ENCODE measurements at places on chromosomes 1 and 21.

DNA sequence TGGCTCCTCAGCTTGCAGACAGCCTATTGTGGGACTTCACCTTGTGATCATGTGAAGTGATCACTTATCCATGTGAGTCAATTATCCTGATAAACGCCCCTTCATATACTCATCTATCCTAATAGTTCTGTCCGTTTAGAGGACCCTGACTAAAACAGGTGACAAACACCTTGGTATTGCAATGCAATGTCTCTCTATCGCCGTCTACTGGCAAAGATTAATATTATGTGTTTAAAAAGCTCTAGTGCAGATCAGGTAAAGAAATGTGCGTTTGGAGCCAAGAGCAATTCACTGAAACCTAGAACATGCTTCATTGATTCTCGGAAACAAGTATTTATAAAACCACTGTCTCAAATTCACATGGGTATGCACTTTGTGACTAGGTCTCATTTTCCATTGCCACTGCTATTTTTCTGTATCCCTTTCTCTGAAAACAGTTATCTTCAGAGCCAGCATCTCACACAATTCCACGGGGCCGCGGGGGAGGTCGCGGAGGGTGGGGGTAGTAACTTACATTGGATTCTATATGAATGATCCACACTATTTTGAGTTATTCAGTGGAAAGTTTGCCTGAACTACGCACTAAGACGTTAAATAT is 554.6 kb upstream of the NCAM2 start:
- no peak for DNase-seq

- DNase-seq, result no peak
These were observed 211.7 kb downstream of the GRIK3 start for GRCh38 chr1:36822648-36823047.

GRCh38 chr21:36454706-36455105 is 25.2 kb downstream of the CLDN14 start:
- DNase-seq, result no peak

GRCh38 chr1:231533240-231533639 is 4.8 kb downstream of the TSNAX start:
- no peak for DNase-seq

- peak; percentile 23 for DNase-seq
These were observed 180.0 kb downstream of the ETS2 start for GRCh38 chr21:38985568-38986378.

DNA sequence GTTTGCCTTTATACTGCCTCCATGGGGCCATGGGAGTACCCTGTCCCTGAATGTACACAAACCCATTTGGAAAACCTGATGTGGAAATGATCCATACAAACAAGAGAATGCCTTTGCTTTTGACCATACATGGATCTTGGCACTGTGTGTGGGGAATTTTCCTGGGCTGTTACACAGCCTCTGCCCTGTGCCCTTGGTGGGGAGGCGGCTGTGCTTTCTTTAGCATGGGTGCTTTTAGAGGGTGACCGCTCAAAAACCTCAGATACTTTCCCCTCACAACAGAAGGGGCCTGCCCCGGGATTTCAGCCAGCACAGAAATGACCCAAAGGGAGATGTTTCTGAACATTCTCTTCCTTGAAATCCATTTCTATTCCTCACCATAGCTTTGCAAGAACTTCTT is 194.8 kb downstream of the LMO4 start:
- DNase-seq, result no peak

DNA sequence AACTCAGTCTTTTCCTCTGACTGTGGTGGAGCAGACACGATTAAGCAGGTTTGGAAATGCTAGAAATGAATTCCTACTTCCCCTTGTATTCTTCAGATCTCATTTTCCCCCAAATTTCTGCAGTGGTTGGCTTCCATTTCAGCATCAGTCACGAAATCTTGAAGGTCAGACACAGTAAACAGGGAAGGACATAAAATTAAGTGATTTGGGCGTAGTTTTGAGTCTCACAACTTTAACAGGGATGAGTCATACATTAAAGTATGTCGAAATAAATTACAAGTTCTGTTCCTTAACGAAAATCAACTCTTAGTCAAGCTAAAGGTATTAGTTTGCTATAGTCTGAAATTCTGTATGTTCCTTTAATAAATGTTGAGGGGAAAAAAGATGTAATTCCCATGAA is 61.1 kb downstream of the HNRNPR start:
- no peak for DNase-seq

DNA sequence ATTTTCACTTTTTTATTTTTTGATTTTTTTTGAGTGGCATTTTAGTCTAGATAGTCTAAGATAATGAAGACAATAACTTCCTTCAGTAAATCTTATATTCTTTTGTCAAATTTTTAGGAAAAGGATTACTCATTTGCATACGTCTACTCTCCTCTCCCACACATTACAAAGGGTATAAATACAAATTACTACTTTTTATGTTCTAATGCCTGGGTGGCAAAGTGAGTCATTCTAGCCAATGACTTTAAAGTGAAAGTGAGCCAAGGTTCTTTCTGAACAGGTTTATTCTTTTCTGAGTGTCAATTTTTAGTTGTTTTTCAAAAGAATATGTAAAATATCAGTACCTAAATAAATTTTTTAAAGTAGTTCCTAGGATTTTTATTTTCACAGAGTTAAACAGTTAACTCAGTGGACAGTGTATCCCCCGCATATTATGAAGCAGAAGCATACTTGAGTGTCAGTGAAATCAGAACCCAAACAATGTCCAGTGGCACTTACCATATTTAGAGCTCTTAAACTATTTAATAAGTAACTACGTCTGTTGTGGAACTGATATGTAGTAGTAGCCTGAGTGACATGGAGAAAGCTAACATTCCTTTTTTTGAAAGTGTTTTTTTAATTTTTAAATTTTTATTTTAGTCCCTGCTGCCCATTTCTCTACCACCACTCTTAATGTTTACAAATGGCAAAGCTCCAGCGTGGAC is 141.7 kb downstream of the PHTF1 start:
- DNase-seq, result no peak

- no peak for DNase-seq
These were observed 1.5 kb downstream of the QSOX1 start for GRCh38 chr1:180156201-180156600.

- DNase-seq, result no peak
These were observed 141.3 kb downstream of the ROR1 start for GRCh38 chr1:63915121-63915520.

- DNase-seq, result no peak
These were observed 180.6 kb upstream of the C1orf105 start for GRCh38 chr1:172239901-172240300.

- no peak for DNase-seq
These were observed 102.2 kb upstream of the SNX7 start for GRCh38 chr1:98559291-98559690.

GRCh38 chr1:44655609-44656008 is 18.7 kb downstream of the TMEM53 start:
- no peak for DNase-seq

DNA sequence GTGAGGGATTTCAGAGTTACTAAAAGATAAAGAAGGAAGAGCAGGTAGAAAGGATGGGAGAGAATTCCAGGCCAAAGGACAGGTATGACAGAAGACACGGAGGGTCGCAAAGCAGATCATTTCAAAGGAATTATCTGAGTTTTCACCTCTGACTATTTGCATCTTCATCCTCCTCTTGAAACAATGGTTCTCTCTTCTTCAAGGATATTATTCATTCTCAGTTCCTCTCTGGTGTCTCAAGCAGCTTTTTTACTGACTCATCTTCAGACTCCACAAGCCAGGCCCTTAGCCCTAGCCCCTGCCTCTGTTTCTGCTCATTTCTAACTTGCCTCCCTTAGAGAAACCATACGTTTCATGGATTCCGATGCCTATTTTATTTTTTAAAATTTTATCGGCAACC is 15.0 kb downstream of the DDX59 start:
- no peak for DNase-seq

- no peak for DNase-seq
These were observed 163.9 kb downstream of the ST6GALNAC5 start for GRCh38 chr1:77031106-77031662.

DNA sequence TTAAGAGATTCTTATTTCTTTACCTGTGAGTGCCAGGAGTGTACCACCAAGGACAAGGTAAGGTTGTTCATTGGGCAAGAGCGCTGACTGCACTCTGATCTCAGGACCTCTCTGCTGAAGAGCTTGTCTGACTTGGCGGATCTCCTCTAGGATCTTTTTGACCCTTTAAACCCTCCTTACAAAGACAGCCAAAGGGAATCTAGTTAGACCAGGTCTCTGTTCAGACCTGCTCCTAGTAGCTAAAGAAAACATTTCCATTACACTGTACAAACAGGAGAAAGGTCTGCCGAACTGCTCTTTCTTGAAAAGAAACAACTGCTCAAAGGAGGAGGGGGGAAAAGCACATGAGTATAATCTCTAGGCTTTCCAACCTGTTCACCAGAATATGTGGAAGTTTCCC is 49.3 kb downstream of the SMYD2 start:
- no peak for DNase-seq

GRCh38 chr1:83583351-83584014 is 415.4 kb downstream of the TTLL7 start:
- DNase-seq, result no peak

DNA sequence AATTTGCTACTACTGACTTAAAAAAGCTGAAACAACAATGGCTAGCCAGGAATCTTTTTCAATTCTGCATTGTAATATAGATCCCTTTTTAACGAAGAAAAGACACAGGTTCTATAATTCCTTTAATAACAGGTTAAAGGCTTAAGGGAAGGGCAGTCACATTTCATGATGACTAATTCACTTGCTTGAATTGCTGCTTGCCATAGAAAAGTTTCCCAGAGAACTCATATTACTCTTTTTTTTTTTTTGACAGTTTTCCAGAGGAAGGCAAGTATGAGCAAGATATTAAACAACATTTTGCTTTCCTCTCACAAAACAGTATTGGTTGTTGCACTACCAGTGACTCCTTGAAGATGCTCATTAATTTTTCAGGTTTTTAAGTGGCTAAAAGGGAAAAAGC is 60.9 kb downstream of the IL23R start:
- no peak for DNase-seq

DNA sequence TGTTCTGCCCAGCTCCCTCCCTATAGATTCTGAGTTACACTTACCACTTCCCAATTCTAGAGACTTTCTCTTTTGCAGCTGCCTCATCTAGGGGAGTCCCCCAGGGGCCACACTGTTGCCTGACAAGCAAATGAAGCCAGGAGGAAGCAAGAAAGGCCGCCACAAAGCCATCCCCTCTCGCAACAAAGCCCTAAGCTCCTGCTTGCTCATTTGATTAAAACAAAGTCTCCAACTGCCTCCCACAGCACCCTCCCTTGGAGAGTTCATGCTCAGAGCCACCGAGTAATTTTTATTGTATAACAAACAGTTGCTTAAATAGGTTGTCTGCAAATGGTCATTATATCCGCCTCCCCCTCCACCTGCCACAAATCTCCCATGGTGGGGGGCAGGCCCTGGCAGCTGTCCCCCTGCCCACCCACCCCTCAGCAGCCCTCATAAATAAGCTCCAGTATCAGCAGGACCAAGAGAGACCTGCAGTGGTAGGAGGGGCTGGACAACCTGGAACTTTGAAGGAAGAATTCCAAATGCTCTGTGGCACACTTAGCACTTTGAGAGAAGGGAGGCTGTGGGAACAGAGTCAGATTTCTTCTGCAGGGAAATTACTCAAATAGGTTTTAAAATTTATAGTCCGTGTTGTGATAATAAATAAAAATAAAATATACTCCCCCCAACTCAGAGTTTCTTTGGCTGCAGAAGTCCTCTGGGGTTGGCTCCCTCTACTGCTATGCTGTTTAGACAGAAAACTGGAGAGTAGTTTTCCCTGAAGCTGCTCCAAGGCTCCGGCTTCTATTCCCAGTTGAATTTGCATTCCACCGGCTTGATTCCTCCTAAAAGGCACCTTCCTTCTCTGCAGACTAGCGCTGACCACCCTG is 237.5 kb downstream of the TTLL7 start:
- DNase-seq, result no peak

DNA sequence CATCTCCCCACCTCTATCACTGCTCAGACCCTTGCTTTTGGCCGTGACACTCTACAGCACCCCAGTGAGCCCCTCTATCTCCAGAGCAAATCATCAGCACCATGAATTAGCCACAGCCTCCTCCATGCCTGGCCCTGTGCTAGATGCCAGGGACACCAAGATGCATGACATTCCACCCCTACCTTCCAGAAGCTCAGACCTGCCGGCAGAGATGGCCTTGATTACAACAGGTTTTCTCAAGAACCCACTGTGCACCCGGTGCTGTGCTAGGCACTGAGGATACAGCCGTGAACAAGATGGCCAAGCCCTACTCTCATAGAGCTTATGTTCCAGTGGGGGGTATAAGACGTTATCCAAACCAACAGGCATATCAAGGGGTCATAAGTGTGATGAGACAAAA is 30.6 kb downstream of the CDK18 start:
- no peak for DNase-seq

- no peak for DNase-seq
These were observed 48.2 kb upstream of the EPB41 start for GRCh38 chr1:28865997-28866650.

DNA sequence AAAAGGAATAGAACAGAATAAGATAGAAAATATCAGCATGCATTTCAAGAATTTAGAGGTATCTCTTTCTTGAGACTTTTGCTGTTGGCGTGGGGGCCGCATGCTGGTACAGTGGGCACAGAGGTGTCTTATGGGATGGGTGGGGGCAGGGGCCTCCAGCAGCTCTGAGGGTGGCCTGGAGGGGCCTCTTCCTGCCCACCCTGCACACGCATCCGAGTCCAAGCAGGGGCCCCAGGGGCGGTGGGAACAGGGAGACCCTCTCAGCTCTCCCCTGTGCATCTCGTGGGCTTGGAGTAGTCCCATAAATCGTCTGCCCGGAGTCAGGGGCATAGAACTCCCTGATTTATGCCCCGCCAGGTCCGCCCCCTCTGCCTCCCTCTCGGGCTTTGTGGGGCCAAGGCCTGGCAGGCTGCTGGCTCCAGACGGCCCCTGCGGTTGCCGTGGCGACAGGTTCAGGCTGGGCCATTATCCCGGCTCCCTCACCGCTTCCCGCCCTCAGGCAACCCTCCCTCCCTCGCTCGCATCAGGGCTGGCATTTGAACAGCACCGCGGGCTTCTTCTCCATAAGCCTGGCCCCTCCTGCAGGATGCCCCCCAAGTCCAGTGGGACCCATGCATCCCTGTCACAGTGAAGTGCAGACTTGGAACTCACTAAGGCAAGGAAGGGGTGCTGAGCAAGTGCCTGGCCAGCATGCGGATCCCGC is 133.2 kb upstream of the ZBTB40 start:
- no peak for DNase-seq

DNA sequence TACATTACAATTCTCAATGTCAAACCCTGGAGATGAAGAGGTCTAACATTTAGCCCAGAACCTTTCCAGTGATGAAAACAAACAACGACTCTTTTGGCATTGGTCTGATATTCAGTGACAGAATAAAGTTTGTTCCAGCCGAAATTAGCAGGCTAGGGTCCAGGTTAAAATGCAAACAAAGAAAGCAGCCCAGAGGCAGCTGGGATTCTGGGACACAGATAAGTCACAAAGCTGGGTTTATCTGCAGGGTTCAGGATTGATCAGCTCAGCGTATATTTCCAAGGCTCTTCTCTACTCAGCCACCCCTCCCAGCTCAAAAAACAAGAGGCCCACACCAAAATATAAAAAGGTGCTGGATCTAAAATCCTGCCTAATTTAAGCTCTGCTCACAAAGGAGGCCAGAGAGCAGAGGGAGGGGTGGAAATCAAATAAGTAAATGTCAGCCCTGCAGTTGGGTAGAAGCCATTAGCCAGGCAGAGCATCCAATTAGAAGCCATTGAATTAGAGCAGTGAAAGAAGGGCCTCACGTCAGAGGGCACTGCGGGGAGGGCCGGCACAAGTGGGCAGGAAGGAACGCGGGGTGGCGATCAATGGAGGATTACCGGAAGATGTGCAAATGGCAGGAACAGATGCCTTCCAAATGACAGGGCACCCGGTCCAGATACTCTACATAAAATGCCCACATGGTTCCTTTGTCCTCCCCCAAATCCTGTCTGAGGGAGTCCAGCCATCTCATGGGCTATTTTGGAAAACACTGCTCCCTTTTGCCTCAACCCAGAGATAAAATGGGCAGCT is 3.2 kb upstream of the KLHDC8A start:
- DNase-seq, result no peak
